Femur (tissue), 1 donor: ENCODE measurements at places on chromosomes 16 and 17.

GRCh38 chr17:78107457-78107856, 21.1 kb downstream of the TMC6 start:
- peak; percentile 18 for DNase-seq

GRCh38 chr17:17241656-17242055, 4.7 kb upstream of the FLCN start:
- DNase-seq = no peak

DNA sequence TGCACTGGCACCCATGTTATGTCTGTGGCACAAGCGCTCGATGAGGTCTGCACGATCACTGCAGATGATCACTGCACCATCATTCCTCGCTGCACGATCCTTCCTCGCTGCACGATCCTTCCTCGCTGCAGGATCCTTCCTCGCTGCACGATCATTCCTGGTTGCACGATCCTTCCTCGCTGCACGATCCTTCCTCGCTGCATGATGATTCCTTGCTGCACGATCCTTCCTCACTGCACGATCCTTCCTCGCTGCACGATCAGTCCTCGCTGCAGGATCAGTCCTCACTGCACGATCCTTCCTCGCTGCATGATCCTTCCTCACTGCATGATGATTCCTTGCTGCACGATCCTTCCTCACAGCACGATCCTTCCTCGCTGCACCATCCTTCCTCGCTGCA, 29.3 kb downstream of the METRNL start:
- no peak for DNase-seq

DNA sequence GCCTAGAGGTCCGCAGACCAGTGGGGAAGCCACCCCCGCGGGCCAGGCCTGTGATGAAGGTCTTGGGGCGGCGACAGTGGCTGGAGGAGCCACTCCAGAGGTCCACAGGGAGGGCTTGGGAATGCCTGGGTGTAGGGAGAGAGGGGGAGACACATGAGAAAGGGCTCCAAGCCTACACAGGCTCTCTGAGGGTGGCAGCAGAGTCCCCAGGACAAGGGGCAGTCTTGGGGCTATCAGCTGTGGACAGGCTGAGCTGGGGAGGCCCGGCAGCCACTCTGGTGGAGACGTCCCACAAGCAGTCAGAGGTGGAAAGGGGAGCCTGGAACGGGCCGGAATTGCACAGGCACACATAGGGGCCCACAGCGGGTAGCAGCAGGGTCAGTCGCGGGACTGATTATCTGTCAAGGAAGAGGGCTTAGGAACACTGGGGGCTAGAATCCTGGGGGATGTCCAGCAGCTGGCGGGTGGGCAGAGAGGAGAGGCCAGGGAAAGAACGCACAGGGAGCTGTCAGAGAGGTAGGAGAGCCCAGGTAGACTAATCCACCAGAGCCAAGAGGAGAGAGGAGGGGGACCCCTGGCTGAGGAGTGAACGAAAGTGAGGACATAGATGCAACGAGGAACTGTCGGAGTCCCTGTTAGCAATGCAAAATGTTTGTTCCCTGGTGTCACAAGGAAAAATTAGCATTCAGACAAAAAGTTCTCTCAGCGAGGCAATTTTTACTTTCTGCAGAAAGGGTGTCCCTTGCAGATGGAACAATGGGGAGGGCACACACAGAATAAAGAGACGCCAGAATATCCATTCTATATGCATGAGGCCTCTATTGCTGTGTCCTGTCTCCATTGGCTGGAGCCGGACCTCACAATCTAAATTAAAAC, 93.9 kb upstream of the DNAH17 start:
- no peak for DNase-seq

DNA sequence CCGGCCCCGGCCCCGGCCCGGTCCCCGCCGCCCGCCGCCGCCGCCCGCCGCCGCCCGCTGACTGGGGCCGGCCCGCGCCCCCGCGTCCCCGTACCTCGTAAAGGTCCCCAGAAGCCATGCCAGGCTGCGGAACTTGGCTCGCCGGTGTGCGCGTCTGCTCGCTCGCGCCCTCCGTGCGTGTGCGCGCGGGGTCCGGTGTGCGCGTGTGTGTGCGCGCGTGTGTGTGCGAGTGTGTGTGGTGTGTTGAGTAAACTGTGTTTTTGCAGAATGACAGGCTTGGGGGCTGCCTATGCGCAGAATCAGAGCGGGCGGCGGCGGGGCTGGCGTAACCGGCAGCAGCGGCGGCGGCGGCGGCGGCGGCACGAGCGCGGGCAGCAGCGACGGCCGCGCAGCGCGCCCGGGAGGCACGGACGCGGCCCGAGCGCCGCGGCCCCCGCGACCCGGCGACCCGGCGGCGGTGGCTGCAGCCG, 307 bp downstream of the CDYL2 start:
- peak; percentile 67 for DNase-seq

DNA sequence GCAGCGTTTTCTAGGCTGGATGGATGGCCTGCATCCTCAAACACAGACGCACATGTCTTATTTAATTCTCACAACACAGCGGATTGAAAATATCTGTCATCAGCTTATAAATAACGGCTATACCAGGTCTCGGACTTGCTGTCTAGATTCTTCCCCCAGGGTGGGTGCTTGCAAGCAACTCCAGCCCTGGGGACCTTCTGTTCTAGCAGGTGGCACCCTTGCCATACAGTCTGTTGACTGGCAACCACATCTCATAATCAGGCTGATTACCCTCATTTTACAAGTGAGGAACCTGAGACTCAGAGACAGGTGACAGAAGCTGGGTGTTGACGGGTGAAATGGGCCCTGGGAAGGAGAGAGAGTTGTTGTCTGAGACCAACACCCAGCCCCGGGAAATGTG, 16.2 kb upstream of the SEZ6 start:
- DNase-seq = no peak

DNA sequence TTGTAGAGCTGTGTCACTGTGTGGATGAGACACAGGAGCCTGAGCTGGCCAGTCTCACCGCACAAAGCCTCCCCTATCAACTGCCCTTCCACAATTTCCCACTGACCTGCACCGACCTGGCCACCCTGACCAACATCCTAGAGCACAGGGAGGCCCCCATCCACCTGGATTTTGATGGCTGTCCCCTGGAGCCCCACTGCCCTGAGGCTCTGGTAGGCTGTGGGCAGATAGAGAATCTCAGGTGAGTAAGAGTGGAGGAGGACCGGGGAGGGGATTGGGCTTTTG, 37.4 kb downstream of the NLRC5 start:
- no peak for DNase-seq

DNA sequence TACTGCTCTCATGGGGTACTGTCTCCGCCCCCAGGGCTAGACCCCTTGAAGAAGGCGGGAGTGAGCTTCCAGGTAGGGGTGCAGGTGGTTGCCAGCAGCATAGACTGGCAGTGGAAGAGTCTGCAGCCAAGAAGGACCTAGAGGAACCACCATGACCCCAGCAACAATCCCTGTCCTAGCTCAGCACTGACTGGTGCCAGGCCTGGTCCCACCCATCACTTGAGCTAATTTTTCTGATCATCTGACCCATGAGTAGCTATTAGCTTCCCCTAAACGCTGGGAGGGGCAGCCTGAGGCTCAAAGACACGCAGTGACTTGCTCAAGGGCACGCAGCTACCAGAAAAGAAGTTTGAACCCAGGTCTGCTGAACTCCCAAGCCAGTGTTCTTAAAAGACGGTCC, 945 bp downstream of the PRM3 start:
- no peak for DNase-seq

GRCh38 chr17:65730711-65731169, 169.3 kb upstream of the AXIN2 start:
- DNase-seq = no peak

DNA sequence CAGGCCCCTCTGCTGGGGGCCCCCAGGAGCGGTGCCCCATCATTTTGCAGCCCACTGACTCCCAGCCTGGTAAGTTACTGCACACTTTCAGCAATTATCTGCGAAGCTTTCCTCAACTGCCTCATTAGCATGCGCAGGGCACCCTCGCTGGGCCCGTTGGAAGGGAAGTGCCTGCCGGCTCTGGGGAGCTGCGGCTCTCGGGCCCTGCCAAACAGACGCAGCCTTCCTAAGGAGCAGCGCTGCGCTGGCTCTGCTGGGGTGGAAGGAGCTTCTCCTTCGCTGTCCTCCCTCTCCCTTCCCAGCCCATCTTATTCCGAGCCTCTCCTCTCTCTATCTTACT, 71.0 kb downstream of the RBBP6 start:
- peak; percentile 24 for DNase-seq

DNA sequence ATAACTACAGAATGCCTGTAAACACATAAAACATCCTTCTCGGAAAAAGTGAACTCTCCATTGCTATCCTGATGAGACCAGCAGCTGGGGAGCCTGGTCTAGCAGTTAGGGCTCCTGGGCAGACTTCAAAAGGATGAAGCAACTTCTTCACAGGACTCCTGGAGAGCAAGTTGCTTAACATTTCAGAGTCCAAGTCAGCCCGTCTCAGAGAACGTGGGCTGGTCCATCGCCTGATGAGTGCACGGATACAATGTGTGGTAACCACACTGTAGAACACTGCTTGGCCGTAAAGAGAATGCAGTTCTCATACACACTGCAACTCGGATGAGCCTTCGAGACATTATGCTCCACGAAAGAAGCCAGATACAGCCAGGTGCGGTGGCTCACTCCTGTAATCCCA, 52.7 kb downstream of the TMEM235 start:
- no peak for DNase-seq

- DNase-seq = no peak
Measured at GRCh38 chr17:13593021-13593751, 8.5 kb downstream of the HS3ST3A1 start.

GRCh38 chr17:29557085-29557738, 9.6 kb downstream of the ABHD15 start:
- no peak for DNase-seq

DNA sequence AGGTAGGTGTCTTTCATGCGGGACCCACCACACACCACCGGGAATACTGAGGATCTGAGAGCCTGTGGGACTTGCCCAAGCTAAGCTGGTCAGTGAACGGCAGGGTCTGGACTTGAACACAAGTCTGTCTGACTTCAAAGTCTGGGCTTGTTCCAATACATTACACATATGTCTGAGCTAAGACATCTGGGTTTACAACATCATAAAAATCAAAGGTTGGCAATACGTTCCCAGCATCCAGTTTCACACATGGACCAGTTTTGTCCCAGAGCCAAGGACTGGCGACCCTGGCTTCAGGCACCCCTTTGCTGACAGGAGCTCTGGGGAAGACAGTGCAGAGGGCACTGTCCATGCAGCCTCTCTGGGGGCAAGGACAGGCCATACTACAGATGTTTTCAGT, 27.9 kb upstream of the AXIN2 start:
- no peak for DNase-seq

- DNase-seq = no peak
Measured at GRCh38 chr17:40833882-40834281, 11.5 kb upstream of the KRT10 start.

- no peak for DNase-seq
Measured at GRCh38 chr17:8441690-8442089, 6.0 kb downstream of the NDEL1 start.

- peak; percentile 23 for DNase-seq
Measured at GRCh38 chr16:61887903-61888302, 148.3 kb downstream of the CDH8 start.

DNA sequence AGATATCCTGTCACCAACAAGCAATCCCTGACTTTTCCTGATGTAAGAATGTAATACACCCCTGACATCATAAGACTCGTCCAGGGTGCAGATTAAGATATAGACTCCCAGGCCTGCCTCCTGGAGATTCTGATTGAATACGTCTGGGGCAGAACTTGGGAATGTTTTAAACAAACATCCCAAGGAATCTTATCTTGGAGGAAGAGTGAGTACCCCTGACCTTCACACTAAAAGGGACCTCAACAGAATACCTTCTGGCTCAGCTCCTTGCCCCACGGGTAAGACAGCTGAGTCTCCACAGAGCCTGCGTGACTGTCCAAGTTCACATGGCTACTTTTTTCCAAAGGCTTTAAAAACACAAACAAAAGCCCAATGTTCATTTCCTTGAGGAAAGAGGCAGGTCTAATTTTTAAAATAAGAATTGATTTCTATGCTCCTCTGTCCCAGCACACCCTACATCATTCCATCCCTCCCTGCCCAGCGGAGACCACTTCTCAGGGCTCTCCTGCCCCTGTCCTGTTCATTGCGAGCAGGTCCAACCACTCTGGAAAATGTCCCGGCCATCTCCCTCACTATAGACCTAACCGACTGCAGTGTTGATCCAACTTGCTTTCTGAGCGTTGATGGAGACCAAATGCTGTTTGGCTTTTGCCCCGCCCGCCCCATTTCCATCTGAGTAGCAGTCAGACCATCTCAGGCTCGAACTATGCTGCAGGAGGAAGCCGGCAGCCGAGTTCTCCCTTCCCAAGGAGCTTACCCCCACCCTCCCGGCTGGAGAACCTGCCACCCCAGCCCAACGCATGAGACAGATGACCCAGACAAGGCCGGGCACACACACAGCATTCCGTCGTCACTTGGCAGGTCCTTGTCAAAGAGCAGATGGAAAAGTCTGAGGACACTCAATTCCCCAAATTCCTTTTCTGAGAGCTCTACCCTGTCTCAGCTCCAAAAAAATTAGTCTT, 44.1 kb upstream of the MYH10 start:
- peak; percentile 89 for DNase-seq

DNA sequence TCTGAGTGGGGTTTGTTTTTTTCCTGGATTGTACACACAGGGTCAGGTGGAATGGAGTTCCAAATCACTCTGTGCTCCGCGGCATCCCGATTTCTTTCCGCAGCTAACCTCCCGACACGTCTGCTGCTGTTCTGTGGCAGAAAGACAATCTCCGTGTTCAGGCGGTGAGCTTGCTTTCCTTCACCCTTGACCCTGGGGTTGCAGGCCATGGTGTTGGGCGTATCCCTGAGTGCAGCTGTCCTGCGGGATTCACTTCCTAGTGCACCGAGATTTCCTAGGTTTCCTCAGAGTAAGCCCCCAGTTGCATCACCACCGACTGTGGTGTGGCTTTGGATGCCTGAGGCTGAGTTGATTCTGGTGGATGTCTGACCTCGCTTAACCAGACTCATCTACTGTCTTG, 7.8 kb upstream of the ARL6IP1 start:
- no peak for DNase-seq

DNA sequence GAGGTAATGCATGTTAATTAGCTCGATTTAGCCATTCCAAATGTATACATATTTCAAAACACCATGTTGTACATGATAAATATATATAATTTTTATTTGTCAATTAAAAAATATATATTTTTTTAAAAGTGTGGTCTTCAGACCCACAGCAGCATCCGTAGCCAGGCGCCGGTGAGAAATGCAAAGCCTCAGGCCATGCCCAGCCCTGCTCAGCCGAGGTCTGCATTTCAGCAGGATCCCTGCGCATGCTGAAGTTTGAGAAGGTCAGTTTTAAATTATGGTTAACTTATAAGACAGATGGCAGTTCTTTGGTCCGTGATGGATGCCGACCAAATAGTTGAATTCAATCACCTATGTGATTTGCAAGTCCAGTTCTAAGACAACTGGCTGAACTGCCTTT, 28.0 kb upstream of the TBX2 start:
- no peak for DNase-seq
